Mammary epithelial cell (primary cell): ENCODE measurements at places on chromosomes 5 and 9.

DNA sequence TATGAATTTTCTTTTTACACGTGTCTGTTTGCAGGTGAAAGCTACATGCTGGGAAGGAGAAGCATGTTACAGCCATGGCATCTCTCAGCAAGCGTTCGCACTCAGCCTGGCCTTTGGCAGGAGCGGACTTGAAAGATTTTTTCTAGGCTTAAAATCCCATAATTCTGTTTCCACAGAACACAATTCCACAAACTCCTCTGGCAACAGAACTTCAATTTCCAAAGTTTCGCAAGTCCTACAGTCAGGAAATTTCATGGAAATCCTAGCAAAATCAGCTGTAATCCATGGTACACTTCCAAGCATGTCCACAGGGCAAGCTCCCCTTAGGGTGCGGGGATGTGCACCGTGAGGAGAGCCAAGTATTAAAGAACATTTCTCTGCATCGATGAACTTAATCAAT lies 35.9 kb downstream of the SUB1 start:
- DNase-seq: no peak

DNA sequence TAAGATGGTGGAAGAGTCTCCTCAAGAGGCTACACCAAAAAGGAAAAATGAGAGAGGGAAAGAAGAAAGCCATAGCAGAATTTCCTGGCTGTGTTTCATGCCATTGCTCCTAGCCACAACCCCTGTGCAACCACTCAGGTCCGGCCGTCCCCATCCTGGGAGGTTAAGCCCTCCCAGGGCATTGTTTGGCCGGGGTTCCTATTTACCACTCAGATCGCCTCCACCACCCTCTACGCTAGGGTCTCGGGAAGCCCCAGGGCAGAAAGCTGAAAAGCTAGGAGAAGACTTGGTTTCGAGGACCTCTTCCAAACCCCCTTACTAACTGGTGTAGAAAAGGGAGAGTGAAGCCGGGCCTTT lies 715 bp downstream of the RC3H2 start:
- DNase-seq: peak; percentile 47

- peak; percentile 67 for DNase-seq
Measured at GRCh38 chr9:88173378-88173999, 35.2 kb upstream of the SPATA31C2 start.

GRCh38 chr5:34467436-34467835 lies 188.7 kb upstream of the RAI14 start:
- no peak for DNase-seq

DNA sequence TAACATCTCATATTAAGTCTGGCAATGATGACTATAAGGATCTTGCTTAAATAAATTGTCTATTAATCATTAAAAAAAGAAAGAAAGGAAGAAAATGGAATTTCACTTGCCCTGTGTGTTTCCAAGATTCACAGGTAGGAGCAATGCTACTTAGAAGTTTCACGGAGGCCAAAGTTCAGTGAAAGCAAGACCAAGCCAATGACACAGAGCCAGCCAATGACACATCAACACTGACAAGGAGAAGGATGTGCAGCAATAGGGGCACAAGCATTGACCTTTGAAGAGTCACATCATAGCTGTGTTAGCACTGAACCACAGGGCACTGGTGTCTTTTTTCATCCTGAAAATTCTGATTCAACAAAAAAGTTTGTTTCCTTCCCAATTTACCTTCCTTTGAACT lies 364.3 kb downstream of the PDE4D start:
- DNase-seq: no peak

DNA sequence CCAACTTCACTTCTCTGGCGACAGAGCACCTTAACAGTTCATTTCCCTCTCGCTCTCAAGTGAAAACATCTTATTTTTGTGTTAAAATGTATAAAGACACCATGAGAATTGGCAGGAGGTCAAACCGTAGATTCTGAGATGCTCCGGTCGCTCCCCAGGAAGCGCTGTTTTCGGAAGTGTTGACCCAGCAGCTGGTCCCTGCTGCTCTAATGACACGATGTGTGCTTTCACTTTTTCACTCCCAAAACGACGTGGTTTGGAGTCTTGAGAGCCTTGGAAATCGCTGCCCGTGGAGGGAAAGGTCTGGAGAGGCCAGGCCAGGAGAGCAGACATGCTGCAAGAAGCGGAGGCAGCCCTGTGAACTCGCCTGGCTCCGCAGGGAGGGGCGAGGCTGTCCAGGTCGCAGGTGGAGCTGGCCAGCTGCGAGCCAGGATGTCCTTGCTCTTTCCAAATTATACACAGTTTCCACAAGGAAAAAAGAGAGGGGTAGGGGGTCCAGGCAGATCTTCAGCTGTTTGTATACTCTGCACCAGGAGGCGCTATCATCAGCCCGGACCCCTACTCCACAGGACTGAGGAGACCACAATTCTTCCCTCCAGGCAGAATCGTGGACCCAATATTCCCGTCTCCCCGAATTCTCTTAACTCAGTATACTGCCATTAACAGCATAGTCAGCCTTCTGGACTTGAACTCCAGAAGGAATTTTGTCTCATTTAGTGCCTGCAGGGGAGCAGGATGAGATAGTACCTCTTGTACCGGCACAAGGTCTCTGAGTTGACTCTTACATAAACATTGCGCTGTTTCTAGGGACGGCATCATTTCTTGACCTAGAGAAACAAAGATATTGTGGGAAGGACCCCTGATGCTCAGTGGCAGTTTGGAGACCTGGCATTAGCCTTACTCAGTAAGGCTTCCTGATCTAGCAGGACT lies 248.6 kb upstream of the ANKRD55 start:
- peak; percentile 11 for DNase-seq

DNA sequence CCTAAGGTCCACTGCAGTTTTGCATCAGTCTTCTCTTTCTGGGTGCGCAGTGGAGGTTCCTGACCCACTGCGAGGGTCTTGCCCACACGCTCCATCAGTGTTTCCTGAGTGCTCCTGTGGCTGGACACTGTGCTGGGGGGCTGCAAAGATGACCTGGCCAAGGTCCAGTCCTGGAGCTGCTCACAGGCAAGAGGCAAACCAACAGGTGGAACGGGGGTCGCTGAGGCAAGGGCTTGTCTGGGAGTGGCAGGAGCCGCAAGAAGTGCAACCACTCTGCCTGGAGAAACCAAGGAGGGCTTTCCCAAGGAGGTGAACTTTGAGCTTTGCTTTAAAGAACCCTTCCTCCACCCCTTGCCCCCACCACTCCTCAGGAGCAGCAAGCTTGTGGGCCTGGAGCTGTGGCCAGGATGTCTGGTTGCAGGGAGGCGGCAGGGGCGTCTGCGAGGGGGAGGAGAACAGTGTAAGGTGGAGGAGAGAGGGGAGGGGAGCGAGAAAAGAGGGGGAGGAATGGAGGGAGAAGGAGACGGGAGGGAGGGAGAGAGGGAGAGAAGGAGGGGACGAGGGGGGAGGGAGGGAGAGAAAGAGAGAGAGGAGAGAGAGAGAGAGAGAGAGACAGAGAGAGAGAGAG lies 444 bp upstream of the CPLX2 start:
- no peak for DNase-seq

DNA sequence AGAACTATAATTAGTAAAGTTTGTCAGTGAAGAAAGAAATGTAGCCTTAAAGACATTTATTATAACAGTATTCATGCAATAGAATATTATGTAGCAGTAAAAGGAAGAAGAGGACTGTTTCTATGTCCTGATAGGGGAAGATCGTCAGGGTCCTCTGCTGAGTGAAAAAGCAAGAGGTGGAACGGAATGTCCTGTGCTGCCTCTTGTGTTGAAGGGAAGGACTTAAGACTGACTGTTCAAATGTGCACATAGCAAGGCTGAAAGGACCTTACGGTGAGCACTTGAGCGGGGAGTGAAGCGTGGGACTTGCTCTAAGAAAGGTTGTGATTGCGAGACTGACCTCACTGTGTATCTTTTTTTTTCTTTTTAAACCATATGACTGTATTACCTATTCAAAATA lies 63.2 kb downstream of the SNX24 start:
- DNase-seq: no peak

- DNase-seq: peak; percentile 40
Measured at GRCh38 chr9:82208741-82209450, 220.3 kb downstream of the SPATA31D1 start.
